T47D (cell line): ENCODE measurements at places on chromosomes 2 and 18.

DNA sequence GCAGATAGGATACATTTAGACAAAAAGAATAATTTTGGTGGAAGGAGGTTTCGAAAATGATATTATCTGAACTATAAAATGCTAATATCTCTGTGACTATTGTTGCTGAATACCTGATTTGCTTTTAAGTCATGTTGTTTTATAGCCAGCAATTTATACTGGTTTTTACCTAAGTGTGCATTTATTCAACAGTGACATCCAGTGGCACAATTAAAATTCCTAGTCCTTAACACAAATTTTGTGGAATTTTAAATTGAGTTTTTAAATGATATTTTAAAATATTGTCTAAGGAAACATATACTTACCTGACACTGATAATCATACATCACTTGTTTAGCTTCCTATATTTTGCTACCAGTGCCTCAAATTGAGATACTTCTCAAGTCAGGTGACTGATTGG, 144.8 kb downstream of the ARHGAP28 start:
- DNase-seq = no peak

DNA sequence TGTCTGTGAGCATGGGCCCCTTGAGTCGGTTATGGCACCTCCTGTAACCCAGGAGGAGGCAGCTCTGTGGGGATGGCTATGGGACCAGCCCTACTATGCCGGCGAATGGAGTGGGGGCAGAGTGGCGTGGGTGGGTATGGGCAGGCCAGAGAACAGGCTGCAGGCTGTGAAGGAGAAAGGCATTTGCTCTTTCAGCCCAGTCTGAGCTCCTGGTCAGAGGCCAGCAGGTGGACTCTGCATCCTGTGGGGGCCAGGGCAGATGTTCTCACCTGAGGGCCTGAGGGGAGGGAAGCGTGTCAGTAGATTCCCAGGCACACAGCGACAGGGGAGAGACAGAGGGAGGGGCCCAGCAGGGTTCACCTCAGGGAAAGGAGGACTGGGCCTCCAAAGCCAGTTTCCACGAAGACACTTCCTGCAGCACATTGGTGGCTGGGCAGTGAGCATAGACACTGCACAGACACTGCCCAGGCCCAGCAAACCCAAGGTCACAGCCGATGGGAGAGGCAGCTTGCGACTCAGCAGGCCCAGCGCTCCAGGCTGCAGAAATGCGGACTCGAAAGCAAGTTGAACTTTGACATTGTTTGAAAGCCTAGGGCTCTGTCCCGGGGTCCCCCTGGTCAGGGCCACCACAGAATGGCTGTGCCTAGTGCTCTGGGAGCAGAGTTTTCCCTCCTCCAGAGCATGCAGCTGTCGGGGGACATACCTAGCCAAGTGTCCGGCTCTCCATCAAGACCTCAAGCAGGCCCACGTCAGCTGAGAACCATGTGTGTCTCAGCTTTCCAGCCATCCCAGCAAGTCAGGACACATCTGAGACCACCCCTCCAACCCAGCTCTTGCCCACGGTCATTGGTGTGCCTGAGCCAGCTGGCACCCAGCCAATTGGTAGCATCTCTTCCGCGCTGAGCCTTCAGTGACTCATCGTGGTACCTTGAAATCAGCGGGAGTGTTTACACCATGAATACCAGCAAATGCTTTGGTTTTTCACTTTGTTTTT, 53.8 kb downstream of the TGOLN2 start:
- no peak for DNase-seq

GRCh38 chr2:7956126-7956689, 725.6 kb upstream of the ID2 start:
- no peak for DNase-seq

DNA sequence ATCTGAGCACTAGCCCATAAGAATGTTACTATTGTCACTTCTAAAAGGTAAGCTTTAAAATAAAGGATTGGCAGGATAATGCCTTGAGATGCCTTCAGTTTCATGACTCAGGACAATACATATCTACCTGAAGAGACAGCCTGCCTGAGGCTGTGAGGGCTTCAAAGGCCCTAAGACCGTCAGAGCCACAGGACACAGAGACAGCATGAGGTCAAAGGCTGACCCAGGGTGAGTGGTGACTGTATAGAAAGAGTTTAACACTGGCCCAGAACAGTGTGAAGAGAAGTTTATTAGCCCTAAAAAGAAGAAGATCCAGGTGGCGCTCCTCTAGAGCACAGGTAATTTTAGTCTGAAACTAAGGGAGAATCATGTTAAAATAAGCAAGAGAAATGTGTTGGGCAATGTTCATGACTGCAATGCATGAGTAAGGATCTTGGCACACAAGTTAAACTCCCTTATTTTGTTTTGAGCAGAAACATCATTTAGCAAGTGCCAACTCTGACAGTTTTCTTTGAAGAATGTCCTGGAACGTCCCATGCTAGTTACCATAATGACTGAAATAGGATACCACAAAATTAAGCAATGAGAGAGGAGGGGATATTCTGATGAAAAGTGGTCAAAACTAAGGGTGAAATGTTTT, 78.1 kb upstream of the FAM110C start:
- no peak for DNase-seq

- DNase-seq = no peak
Observed at GRCh38 chr18:74289137-74289536, 2.6 kb downstream of the CYB5A start.

- no peak for DNase-seq
Observed at GRCh38 chr2:70905443-70906421, 30.0 kb upstream of the ATP6V1B1 start.
